ENCODE measurements at places on chromosomes 4 and X. TPM values are rescaled to one million over a fixed set of nuclear protein-coding genes. Genes with fewer than 3 reads are reported as not detected.
A peak's percentile ranks its signal among the peaks of the same experiment; 100 is the strongest.

FOXR2 gene
- total RNA-seq: not detected

SLC6A8 gene
- total RNA-seq: 10.0 TPM

MAGEB17 gene
- not detected for total RNA-seq

DAPP1 gene
- 19.6 TPM for total RNA-seq

LRIT3 gene
- 0.16 TPM for total RNA-seq

CPLX1 gene
- 0.48 TPM for total RNA-seq

VCX3B gene
- not detected for total RNA-seq

MUC7 gene
- not detected for total RNA-seq

ZRSR2 gene
- 5.2 TPM for total RNA-seq

ERCC6L gene
- total RNA-seq: 3.8 TPM

AFM gene
- total RNA-seq: not detected

DNA sequence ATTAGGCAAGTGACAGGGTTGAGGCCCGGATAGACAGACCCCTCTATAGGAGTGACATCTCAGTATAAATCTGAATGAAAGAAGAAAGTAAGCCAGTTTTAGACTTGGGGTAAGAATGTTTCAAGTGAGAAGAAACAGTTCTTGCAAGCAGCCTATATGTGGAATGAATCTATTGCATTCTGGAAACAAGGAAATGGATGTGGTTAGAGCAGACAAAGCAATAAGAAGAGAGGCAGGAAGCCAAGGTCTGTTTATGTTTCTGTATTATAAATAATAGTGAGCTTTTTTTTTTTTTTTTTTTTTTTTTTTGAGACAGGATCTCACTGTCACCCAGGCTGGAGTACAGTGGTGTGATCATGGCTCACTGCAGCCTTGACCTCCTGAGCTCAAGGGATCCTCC, 255.8 kb downstream of the UNC5C start:
- no peak for DNase-seq

- DNase-seq: no peak
Observed at GRCh38 chrX:2145692-2146367, 354.9 kb downstream of the DHRSX start.

DNA sequence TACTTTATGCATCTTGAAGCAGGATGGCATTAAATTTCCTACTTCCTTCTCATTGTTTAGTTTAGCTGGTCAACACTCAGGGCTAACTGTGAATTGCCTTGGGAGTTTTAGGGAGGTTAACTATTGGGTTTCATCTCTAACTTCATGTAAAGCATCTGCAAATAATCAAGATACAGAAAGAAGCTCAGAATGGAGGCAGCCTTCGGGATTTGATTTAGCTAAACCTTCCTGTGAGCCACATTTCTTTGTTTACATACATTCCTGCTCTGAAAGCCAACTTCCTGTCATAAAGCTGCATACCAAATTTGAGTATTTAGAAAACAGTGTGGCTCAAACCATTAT, 131.7 kb upstream of the PCDH18 start:
- DNase-seq: peak; percentile 55

DNA sequence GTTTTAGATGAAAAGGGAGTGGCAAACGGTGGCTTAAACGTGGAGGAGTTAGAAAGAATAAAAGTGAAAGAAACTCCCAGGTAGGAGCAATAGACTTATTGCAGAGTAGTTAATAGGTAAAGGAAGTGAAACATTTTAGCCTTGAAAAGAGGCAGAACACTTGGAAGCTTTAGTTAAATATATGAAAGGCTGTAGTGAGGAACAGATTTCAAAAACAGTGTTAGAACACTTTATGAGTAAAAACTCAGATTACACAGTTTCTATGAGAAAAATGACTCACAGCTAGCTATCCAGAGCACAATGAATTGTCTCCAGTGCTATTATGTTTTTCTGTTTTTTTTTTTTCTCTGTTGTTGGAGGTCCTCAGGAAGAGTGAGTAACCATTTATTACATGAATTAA, 45.8 kb downstream of the TACR3 start:
- DNase-seq: no peak

DNA sequence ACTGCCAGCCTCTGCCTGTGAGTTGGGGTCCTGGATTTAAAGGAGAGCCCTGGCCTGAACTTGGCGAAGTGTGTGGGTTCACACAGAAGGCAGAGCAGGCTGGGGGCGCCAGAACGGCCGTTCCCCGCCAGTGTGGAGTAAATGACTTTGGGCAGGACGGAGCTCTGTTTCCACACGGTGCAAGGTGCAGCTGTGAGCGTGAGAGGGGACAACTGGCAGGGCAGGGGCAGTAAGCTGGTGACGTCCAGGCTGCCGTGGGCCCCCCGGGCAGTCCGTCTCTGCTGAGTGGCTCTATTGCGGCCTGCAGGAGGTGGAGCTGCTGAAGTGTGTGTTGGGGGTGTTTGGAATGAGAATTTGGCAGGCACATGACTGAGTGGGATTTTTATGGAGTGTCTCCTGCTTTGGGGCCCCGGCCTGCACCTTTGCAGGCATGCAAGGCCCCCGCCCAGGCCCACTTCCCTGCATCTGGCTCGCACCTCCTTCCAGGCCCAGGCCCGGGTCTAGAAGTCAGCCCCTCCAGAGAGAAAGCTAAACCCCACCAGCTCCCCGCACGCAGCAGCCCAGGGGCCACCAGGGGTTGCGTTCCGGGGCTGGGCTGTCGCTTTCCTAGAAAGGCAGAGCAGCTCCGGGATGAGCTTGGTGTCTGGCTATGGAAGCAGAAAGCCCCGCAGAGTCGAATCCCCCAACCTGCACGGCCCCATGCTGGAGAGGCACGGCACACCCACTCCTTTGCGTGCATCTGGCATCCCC, 62.2 kb upstream of the GRPEL1 start:
- no peak for DNase-seq

- no peak for DNase-seq
Observed at GRCh38 chr4:20348411-20348810, 96.7 kb downstream of the SLIT2 start.

DNA sequence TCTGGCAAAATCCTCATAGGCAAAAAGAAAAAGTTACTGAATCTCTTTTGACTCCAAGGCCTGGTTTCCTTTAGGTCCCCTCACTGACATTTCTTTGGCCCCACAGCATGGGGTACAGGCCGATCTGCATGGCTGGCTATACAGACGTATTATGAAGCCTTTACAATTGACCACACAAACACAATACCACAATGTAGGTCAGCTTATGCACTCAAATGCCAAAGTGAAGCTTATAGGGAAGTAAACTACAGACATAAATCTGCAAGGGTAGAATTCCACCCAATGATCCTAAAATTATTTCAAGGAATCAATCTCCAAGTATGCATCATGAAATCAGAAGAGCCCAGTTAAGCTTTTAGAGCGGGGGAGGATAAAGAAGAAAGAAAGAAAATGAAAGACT, 20.7 kb downstream of the STX18 start:
- no peak for DNase-seq

DNA sequence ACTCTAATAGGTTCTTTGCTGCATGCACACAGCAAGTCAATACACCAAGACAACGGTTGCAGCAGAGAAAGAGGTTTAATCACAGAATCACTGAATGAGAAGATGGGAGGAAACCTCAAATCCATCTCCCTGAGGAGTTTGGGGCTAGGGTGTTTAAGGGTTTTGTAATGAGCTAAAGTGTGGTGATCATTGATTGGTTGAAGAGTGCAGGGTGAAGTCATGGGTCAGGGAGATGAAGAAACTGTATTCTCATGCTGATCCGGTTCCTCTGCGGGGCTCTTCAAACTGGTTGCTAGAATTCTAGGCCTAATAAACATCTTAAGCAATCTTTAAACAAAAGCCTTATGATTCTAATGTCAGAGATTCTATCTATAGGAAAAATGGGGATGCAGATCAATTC, 432.5 kb upstream of the FAM47C start:
- no peak for DNase-seq

DNA sequence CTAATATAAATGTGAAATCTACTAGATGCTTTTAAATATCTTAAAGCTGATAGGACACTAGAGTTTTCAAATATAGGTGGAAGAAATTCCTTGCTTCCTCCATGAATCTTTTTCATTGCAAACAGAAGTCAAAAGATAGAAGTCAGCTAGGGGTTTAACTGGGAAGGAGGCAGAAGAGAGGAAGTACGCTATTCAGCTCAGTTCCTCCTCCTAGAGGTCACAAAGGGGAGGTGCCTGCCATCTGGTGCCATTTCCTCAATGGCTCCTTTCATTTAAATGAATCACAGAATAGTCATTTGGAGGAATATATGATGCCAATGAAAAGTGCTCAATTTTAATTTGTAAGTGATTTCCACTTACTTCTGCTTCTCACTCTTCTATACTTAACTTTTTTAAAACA, 8.5 kb downstream of the COL25A1 start:
- no peak for DNase-seq

DNA sequence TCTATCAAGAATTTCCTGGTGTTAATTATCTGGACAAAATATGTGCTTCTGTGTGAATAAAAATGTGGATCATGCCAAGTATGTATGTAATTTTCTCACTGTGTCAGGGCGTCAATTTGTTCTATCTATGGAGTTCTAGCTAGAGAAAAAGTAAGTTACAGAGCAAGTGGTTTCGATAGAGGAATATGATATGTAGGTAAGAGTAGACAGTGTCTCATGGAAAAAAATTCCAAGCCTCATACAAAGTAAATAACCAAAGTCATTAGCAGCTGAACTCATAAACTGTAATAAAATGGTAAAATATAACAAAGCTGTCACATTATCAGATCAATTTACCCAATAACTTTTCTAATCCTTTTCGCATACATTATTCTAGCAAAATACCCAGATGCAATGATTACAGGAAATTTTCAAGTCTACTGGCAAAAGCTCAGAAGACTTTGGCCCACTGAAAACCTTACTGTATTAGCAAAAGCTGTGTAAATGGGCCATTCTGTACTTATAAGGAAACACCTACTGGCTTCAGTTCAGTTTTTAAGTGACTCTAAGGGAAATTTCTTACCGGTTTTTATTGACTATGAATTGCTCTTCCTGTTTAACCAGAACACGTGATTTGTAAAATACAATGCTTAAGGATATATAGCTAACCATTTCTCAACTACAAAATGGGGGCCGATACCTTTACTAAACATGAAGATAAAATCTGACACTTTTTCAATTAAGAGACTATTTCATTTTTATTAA, 121.0 kb upstream of the ARSJ start:
- DNase-seq: no peak

GRCh38 chrX:87732133-87732532, 214.5 kb downstream of the KLHL4 start:
- DNase-seq: no peak

- DNase-seq: no peak
Observed at GRCh38 chr4:139171876-139172691, 4.9 kb downstream of the ELF2 start.

DNA sequence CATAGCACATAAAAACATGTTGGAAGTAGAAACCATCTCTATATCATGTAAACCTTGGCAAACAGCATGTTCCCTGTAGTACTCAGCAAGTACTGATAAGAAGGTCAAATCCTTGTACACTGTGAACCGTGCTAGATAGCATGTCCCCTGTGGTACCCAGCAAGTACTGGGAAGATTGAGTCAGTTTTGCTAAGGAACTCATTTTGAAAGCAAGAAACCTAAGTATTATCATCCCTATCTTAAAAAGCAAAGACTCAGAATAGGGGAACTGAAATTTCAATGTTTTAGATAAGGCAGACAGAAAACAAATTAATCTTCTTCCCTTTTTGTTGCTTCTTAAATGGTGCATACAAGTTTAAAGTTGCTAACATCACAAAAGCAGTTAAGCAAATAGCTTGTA, 180.2 kb downstream of the RBM46 start:
- DNase-seq: no peak

- no peak for DNase-seq
Observed at GRCh38 chr4:177292171-177292570, 17.5 kb upstream of the NEIL3 start.

All from urinary bladder (tissue), 4 donors.